T-helper 22 cell (primary cell): ENCODE measurements at places on chromosomes 3 and 15.

- no peak for DNase-seq
These were observed 84.1 kb downstream of the ABHD5 start for GRCh38 chr3:43774799-43775198.

DNA sequence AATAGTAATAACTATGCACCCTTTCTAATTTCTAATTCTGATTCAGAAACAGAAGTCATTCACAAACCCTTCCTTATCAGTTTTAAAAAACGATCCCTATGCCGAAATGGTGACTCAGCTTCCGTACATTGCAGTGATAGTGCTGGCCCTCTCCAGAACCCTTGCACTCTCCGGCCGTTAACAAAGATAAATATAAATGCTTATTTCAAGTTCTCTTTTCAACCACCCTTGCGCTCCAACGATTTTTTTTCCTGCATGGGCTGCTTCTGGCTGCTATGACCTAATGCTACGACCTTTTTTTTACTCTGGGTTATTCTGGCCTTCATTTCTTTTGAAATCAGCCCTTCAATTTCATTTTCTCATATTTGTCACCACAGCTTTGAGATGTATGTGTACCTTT is 646.2 kb downstream of the NTRK3 start:
- DNase-seq = no peak

DNA sequence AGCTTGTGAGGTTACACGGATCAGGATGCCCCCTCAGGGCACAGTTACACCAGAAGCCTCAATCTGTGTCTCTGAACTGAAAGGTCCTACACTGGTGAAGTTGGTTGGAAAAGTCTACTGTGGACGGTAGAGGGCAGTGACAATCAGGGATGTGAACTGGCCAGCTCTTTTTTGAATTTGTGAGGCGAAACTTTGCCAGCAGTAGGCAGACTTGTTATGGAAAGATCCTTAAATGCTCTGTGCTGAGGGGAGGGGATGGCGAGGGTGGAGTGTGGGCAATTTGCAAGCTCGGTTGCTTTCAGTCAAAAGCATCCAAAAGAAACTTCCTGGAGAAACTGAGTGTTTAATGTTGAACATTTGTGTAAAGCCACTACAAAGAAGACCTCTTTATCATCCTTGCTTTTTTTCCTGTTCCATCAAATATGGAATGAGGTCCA is 127.4 kb upstream of the ABHD17C start:
- DNase-seq = no peak

DNA sequence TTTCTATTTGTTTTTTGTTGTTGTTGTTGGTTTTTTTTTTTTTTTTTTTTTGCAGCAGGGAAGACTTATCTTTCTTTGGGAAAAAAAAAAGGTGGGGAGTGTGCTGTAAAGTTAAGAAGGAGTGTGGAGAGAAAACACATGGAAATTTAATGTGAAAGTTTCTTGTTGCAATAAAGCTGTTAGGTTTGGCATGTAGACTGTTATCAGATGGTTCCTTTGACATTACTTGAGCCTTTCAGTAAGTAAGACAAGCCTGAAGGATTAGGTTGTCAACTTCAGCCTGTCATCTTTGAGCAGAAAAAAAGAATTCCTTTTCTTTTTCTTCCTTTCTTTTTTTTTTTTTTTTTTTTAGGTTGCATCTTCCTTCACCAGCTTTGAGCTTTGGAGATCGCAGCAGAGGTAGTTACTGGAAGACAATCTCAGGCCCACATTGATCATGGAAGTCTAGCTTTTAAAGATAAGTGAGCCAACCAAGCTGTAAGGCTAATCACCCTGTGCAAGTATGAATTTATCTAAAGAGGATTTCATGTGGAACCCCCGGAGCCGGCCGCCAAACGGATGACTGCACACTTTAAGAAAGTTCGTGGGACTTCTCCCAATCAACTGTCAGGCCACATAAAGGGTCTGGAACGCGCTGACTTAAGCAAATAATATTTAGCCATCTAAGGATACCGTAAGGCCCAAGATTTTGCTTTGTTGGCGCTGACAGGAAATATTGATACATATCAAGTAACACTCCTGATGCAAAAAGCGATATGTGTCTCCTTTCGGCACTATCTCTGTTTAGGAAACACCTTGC is 1040.1 kb upstream of the NR2F2 start:
- DNase-seq = no peak

GRCh38 chr3:177334803-177335202 is 137.5 kb upstream of the TBL1XR1 start:
- DNase-seq = no peak

- no peak for DNase-seq
These were observed 89.0 kb downstream of the PPCDC start for GRCh38 chr15:75112278-75112847.

DNA sequence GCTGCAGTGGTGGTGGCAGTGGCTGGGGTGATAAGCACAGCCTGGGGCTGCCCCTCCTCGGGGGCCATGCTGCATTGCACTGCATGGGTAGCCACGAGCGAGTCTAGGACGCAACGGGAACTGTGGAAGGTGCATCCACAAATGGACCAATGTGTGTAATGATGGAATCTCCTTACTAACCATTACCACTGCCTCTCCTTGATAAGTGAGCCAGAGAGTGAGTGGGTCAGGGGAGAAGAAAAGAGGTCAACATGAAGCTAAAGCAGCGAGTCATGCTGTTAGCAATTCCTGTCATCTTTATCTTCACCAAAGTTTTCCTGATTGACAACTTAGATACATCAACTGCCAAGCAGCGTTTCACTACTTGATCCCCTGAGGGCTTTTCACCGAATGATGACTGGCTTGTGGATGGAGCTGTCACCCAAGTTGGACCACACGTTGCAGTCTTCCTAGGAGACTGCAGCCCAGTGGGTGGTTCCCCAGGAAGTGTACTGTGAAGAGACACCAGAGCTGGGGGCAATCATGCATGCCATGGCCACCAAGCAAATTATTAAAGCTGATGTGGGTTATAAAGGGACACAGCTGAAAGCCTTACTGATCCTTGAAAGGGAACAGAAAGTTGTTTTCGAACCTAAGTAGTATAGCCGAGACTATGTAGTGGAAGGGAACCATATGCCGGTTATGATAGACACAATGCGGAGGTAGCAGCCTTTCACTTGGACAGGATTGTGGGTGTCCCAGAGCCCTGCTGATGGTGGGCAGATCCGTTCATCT is 20.6 kb downstream of the SAMD7 start:
- no peak for DNase-seq

- DNase-seq = no peak
These were observed 19.2 kb downstream of the DZIP3 start for GRCh38 chr3:108608750-108609149.

GRCh38 chr15:101063891-101064794 is 145.0 kb downstream of the LRRK1 start:
- no peak for DNase-seq

DNA sequence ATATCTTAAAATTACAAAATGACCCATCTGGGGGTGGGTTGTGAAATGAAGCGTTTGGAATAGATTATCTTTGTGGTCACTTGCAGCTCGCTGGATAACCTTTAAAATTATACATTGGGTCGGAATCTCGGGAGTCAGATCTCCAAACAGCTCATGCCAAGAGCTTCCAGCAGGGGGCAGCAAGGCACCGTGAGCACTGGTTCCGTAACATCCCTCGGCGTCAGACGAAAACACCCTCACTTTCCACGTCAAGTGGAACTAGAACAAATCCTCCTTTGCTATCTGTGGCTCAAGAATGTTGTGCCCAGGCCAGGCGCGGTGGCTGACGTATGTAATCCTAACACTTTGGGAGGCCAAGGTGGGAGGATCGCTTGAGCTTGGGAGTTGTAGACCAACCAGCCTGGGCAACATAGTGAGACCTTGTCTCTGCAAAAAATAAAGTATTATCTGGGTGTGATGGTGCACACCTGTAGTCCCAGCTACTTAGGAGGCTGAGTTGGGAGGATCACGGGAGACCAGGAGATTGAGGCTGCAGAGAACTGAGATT is 31.1 kb downstream of the UMPS start:
- peak; percentile 34 for DNase-seq

GRCh38 chr15:31081588-31082250 is 19.8 kb downstream of the TRPM1 start:
- no peak for DNase-seq

GRCh38 chr3:108189440-108189839 is 32.8 kb downstream of the IFT57 start:
- no peak for DNase-seq

DNA sequence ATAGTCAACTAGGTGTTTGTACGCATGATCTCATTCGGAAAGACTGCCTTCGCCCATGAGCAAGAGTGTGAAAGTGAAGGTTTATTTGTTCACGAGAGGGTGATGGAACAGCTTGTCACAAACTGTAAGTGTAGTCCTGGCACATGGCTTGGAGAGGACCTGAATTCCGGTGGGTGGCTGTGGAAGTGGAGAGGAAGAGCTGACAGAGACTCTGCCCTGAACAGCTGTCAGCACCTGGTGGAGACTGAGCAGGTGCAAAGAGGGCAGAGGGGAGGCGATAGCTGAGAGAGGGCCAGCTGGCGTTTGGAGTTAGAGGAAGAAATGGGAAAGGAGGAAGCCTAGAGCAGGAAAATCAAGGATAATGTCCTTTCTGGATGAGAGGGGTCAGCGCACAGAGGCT is 155.7 kb downstream of the EEFSEC start:
- no peak for DNase-seq

- DNase-seq = no peak
These were observed 537.5 kb downstream of the ZPLD1 start for GRCh38 chr3:102972350-102972749.

- no peak for DNase-seq
These were observed 697 bp upstream of the TRIM69 start for GRCh38 chr15:44735482-44736180.

DNA sequence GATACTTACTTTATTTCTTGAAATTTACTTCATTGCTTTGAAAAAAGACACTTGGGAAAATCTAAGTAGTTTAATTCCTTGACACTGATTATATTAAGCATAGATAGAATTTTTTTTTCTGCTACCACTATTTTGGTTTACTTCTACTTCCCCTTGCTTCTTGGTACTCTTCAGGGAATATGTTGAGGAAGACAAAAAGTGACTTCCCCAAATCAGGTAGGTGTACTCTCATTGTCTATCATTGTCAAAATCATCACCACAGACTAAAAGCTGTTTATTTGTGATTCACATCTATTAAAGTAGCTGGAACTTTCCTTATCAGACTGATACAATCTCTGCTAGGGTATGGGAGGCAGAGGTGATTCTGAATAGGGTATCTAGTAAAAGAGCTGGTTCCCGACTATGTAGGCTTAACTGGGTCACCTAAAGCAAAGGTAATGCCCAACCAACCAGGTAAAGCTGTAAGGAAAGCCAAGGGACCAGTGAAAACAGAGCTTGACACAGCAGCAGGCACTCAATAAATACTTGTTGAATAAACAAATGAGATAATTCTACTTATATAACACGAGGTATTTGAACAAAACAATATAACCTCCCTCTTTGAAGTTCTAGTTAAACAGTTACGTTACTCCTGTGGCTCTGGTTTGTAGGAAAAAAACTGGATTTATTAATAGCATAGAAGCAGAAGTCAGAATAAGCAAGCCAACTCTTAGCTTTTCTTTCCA is 346.9 kb downstream of the PLCL2 start:
- DNase-seq = no peak

GRCh38 chr15:39132070-39132469 is 448.8 kb upstream of the THBS1 start:
- no peak for DNase-seq

DNA sequence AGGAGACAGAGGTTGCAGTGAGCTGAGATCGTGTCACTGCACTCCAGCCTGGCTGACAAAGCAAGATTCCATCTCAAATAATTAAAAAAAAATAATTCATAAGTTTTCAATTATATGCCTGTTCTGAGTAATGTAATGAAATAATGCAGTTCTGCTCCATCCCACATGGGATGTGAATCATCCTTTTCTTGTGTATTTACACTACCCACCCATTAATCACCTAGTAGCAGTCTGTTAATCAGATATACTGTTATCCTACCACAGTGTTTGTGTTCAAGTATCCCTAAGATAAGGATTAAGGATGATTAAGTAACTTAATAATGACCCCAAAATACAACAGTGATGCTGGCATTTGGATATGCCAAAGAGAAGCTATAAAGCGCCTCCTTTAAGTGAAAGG is 38.8 kb downstream of the PIGB start:
- DNase-seq = no peak

- DNase-seq = no peak
These were observed 32.9 kb downstream of the DAPK2 start for GRCh38 chr15:64013179-64014062.

- DNase-seq = no peak
These were observed 41.6 kb downstream of the GMPS start for GRCh38 chr3:155912090-155912489.

DNA sequence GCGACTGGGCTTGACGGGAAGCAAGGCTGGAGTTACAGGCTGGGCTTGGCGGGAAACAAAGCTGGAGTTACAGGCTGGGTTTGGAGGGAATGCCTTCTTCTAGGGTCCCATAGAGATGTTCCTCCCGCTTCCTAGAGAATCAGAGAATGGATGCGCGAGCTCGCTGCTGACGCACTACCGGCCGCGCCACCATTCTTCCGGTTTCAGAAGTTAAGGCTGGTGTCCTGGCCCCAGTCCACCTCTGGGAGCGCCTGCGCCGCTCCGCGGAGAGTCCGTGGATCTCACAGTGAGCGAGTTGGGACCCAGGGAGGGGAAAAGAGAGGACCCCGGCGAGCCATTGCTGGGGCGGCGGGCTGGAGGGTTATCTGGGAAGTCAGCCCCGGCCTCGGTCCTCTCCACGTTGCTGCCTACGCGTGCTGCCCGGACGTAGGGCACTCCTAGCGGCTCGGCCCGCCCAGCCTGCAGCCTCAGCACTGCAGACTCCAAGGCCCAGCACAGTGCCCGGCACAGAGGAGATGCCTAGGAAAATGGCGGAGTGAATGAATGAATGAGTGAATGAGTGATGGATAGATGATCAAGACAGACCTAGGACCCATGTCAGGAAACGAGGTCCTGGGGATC is at the start of gene ZNF502:
ZNF502 (plus strand) TSS at position 206 of the 621 bp plus-strand sequence. CDS start 7,602 bp downstream, outside the sequence.
- peak; percentile 3 for DNase-seq

GRCh38 chr3:122688996-122689395 is 8.4 kb downstream of the PARP14 start:
- DNase-seq = no peak

DNA sequence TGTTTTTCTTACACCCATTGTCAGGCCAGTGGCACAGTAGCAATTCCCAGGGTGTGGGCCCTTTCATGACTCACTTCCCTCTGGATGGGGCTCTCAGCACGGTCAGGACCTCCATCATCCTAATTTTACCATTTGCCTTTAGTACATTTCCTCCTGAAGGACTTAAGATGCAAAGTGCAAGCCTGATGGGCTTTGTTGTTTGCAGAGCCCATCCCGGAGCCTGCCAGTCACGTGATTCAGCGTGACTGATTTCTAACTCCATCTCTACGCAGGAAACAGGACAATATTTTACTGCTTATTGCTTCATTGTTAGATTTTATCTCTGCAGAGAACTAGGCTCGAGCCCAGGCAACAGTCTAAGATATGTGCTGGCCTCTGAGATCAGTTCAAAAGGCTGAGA is 223.7 kb downstream of the PDZRN3 start:
- no peak for DNase-seq

- no peak for DNase-seq
These were observed 87.0 kb downstream of the HHLA2 start for GRCh38 chr3:108383306-108383705.

DNA sequence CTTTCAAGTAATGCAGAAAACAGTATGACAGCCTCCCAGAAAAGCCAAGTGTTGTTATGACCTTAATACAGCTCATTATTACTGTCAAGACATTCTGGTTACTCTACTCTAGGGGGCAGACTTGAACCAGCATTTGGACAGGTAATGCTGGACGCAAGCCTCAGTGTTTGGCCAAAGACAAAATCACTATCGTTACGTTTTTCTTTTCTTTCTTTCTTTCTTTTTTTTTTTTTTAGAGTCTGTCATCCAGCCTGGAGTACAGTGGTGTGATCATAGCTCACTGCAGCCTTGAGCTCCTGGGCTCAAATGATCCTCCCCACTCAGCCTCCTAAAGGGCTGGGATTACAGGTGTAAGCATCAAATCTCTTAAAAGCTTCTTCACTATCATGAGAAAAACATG is 29.4 kb upstream of the TMEM45A start:
- DNase-seq = no peak
